ENCODE measurements at places on chromosomes 6 and 20.
A peak's percentile ranks its signal among the peaks of the same experiment; 100 is the strongest.

- DNase-seq, result no peak
These were observed 98.3 kb downstream of the ELOVL5 start for GRCh38 chr6:53250176-53251032.

GRCh38 chr6:113290684-113291083 is 566.5 kb upstream of the MARCKS start:
- DNase-seq, result no peak

GRCh38 chr6:33168284-33168601 is 24.0 kb downstream of the COL11A2 start:
- DNase-seq, result no peak

- no peak for DNase-seq
These were observed 374.6 kb upstream of the JARID2 start for GRCh38 chr6:14871221-14871620.

GRCh38 chr20:62999580-62999979 is 7.2 kb downstream of the BHLHE23 start:
- no peak for DNase-seq

GRCh38 chr20:63555661-63556381 is 1.9 kb downstream of the FNDC11 start:
- DNase-seq, result no peak

DNA sequence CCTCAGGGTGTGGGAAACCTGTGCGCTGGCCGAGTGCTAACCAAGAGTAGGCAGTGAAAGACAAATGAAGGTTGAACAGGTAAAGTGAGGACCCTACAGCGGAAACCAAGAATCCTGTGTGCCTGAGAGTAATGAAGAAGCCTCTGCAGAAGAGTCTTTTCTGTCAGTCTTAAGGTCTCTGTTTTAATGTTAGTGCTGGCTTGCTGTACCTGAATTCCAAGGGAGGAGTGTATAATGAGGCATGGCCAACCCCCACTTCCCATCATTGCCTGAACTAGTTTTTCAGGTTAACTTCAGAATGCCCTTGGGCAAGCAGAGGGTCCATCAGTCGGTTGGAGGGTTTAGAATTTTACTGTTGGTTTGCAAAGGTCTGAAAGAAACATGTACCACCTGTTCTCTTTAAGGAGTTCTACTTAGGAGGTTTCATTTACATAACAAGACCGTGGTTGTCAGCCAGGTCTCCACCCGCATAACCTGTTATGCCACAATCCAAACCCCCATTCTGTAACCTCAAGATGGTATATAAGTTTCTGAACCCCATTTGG is 589 bp upstream of the PDCD2 start:
- no peak for DNase-seq

DNA sequence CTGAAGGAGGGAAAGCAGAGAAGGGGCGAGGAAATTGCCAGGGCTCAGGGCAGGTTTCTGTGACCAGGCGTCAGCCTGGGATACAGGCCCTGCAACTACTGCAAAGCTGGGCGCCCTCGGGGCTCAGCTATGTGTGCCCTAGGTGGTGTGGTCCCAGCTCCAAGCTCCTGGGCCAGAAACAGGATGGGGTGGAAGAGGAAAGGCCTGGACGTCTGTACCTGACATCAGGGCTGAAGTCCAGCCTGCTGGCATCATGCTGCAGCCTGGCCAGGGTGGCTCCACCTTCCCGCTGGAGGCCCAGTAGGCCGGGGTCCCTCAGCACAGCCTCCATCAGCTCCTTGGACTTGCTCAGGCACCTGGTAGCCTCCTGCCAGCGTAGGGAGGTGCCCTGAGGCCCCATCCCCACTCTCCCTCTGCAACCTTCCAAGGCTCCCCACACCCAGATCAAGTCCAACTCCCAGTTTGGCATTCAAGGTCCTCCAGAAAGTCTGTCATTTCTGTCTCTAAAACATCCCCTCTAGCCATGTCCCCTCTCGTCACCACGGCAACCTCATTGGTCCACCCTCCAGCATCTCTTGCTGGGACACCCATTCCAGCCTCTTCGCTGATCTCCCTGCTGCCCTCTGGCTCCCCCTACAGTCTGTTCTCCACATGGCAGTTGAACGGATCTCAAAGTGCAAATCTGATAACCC is 38.2 kb downstream of the KIAA1755 start:
- peak; percentile 49 for DNase-seq

DNA sequence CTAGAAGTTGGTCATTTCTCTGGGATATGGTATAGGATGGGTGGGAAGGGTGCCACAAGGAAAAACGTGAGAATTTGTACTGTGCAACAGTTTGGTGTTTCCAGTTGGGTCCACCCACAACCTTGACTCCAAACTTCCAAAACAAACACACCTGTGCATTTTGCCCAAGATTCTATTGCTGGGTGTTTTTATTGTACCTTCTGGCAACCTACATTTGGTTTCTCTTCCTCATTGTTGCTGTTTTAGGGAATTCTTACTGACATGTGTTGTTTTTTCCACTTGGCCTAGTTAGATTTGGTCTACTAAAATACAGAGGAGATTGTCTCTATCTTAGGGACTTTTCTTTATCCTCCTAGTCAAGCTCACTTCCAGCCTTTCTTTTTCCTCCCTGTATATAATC is 16.7 kb downstream of the TULP4 start:
- DNase-seq, result no peak

GRCh38 chr20:1336699-1337367 is 7.9 kb upstream of the SDCBP2 start:
- no peak for DNase-seq

DNA sequence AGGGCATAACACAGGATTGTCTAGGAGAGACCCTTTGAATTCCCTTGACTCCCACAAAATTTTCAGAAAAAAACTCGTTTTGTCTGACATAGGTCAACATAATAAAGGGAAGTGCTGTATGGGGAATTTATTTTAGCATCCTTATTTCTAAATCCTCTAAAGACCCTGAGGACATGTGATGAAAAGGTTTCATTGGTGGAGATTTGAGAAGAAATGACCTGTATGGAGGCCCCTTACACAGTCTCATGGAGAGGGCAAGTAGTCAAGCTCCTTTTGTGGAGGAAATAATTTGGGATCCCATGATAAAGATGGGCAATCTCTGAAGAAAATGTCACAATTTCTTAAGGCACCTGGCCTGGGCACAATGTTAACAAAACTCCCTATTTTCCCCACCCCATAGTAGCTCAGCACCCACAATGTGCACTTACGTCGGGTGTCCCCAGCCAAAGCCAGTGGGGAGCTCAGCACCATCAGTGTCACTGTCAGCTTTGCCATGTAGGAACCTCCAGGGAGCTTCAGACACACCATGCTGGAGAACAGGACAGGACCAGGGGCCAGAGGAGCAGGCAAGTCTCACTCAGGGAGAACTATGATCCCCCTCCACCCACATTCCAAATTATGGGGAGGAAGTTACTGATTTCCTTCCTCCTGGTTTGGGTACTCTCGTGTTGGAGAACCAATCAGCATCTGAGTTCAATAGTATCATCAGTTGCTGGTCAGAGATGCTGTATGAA is at the start of gene HLA-DRB5:
TSS of gene HLA-DRB5 (minus strand) at position 591 of the 734 bp plus-strand sequence. CDS start at position 528, 63 bp downstream.
- DNase-seq, result peak; percentile 32

DNA sequence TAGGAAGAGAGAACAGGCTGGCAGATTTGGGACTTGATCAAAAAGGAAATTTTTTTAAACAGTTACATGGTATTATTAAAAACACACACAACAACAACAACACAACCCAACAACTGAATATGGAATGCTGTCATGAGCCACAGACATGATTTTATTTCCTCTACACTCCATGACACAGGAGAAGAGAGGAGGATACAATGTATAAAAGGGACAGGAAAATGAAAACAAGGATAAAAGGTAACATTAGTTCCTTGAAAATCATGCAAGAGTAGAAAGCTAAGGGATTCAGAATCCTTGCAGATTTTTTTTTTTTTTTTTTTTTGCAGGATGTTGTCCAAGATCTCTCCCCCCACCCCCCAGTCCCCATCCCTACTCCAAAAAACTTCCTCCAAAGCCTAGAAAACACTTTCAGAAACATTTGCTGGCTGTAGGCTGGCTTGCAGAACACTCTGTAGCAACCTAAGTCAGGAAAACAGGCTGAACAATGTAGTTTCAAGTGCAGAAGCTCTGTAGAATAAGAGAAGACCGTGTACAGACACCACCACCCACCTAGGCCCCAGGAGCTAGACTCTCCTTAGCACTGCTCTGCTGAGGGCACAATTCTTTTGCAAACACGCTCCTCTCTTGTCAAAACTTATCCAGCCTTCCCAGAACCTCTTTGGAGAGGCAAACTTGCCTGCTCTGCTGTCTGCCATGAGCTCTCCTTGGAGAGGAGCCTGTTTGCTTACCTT is 845 bp downstream of the ZMYND8 start:
- no peak for DNase-seq

DNA sequence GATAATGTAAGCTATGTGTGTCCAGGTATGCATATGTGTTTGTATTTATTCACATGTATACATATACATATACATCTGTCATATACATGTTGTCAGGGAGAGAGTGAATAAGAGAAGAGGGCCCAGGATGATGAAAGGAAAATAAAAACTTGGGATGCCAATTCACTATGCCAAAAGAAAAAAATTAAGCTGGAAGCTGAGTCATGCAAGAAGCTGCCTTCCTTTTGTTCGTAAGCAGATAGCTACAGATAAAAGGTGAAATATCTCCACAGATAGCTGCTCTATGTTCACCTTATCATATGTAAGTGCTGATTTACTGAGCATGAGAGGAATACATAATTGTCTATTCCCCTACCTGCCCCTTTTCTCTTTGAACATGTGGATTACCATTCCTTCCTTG is 579.9 kb downstream of the EPM2A start:
- no peak for DNase-seq

- DNase-seq, result no peak
These were observed 50.7 kb downstream of the RNASET2 start for GRCh38 chr6:166905505-166906134.

- DNase-seq, result no peak
These were observed 37.6 kb downstream of the TTLL9 start for GRCh38 chr20:31908016-31908415.

DNA sequence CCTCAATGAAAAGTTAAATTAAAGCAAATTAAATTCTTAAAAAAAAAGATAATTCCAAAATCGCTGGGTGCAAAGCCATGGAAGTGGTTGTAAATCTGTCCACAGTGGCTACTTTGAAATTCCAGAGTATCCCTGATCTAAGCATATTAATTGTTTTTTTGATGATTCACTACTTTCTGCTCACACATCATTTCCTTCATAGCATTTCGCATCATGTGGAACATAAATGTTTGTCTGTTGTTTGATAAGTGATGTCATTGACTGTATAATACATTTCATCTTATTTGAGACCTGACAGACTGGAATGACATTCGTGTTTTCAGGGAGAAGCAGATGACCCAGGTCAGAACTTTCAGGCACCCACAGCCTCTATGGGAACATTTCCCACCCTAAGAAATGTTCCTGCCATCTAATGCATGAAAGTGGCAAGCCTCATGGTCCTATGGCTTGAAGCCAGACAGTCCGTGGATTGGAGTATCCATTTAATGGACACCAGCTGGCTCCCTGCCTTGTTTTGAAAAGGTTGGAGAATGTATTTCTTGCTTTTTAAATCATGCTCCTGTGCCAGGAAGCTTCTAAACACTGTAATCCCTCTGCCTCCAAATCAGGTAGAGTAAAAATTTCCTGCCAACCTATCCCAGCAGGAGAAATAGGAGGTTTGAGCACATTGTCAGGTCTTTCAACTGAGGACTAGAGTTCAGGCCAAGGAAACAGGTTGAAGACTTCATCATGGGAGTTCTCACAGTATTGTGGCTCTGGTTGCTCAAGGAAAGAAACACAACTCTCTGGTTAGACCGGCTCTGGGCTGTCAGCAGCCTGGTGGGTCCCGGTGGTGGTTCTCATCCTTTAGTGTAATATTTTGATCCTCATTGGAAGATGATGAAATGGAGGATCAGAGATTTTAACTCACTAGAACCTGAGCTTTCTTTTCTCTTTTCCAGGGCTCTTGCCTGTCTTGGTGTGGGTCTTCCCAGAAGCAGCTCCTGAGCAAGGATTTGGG is 157.9 kb downstream of the SLC24A3 start:
- no peak for DNase-seq

GRCh38 chr20:54681869-54682268 is 206.5 kb downstream of the DOK5 start:
- DNase-seq, result no peak

- DNase-seq, result no peak
These were observed 57.1 kb downstream of the YTHDF1 start for GRCh38 chr20:63158845-63159244.

DNA sequence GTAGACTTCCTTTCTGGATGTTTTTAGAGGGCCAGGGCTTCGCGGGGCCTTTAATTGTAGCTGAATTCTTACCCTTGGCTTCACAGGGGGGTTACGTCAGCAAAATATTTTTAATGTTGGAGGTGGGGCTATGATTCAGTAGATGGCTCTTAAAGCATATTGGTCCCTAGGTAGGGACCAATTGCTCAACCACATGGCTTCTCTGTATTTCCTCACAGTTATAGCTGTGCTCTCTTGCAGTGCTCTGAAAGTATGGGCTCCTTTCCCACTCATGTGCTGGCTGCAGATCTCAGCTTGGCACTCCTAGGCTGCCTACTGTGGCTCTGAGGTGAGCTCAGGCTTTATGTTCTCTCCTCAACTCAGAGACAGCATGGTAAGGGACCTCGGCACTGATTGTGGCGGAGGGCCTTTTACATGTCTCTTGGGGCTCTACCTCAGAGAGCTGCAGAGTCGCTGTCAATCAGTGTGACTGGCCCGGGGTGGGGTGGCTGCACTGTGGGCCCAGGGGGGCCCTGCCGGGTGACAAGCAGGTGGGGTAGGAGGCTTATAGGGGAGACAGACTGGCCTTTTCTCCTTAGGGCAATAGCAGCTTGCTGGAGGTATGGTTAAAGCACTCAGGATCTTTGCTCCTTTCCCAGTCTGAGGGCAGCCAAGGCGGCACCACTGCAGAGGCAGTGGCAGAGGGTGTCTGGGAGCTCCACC is 318.0 kb downstream of the DOK5 start:
- no peak for DNase-seq

DNA sequence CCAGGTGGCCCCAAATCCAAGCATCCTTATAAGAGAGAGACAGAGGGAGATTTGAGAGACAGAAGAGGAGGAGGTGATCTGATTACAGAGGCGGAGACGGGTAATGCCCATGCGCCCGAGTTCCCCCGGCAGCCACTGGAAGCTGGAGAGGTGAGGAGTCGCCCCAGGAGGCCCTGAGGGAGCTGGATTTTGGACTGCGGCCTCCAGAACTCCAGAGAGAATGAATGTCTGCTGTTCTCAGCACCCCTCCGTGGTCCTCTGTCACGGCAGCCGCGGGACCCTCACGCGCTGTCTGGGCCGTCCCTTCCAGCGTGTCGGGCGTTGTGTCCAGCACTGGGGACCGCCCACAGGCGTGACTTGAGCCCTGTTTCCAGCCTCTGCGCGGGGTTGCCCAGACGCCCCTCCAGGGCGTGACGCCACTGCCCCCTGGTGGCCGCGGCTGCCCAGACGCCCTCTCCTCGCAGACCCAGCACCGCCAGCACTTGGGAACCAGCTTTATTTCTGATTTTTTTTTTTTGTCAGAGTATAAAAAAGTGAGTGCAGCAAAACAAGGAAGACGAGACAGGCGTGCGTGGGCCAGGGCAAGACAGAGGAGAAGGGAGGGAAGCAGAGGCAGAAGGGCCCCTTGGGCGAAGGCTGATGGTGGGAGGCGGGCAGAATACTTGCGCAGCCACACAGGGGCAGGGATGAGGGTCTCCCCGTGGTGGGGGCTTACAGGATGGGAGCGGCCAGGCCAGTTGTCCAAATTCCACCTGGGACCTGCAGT is 4.1 kb upstream of the ZNF512B start:
- peak; percentile 77 for DNase-seq
